ENCODE measurements at places on chromosomes 2 and 18.
A peak's percentile ranks its signal among the peaks of the same experiment; 100 is the strongest.

DNA sequence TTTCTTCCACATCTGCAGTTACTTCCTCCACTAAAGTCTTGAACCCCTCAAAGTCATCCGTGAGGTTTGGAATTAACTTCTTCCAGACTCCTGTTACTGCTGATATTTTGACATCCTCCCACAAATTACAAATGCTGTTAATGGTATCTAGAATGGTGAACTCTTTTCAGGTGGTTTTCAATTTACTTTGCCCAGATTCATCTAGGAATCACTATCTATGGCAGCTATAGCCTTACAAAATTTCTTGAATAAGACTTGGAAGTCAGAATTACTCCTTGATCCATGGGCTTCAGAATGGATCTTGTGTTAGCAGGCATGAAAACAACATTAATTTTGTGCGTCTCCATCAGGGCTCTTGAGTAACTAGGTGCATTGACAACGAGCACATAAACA lies 19.9 kb downstream of the EPAS1 start:
- DNase-seq: no peak

DNA sequence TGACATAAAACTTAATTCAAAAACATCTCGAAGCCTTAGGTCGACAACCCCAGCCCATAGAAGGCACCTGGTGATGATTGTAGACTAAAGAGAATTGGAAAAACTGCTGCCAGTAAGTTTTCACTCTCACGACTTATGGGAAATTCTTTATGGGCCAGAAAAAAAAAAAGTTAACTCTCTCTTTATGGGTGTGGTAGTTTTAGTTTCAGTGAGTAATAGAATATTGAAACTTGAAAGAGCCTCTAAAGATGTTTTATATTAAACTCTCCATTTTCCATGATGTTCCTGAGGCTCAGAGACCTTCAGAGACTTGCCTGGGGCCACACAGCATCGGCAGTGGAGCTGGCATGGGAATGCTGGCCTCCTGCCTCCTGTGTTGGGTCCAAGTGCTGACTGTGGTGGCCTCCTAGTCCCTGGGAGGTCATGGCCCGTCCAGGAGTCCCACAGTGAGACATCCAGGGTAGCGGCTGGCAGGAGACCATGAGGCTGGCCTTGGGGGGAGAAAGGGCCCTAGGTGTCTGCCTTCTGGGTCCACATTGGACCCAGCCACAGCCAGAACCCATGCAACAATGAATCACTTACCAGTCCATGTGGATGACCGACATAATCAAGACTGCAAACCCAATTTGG lies 158.9 kb downstream of the SEPTIN10 start:
- DNase-seq: no peak

GRCh38 chr2:48728840-48729239 lies 26.7 kb downstream of the LHCGR start:
- DNase-seq: no peak

DNA sequence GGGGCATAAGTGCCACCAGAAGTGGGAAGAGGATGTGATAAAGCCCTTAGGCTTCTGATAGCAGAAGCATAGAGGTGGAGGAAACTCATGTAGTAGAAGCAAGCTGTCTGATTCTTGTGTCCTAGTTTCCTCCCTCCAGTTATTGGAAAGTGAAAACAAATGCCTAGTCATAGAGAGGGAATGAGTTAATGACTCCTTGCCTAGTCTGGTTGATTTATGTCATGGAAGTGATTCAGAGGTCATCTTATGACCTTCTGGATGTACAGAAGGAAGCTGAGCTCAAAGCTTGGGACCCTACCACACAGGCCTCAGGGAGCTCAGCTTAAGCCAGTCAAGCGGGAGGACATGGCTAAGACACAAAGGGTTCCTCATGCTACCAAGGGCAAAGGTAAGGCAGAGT lies 232.2 kb downstream of the THSD7B start:
- no peak for DNase-seq

DNA sequence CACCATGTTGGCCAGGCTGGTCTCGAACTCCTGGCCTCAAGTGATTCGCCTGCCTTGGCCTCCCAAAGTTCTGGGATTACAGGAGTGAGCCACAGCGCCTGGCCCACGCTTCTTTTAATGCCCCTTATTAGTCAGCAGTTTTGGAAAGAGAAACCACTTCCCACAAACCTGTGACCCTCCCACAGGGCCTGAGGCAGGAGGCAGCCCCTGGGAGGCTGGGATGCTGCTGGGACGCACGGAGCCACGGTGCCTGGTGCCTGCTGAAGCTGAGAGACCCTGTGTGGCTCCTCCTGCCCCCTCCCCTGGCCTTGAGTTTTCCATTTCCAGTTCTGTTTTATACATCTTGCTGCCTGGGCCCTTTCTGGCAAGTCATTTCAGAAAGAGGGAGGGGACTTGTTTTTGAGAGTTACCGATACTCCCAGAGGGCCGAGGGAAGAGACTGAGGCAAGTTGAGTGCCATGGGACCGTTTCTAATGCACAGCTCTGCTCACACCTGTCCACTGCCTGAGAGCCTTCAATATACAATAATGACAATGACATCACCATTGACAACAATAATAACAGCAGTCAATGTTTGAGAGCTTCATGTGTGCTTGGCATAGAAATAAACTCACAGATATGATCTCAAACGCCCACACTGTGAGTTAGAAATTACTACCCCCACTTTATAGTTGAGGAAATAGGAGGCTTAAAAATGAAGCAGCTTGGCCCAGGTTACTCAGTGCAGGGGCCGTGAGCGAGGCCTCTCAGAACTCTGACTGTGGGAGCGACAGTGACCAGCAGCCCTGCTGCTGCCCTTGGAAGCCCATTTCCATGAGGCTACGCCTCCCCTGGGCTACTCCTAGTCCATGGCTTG lies 78.1 kb upstream of the YWHAQ start:
- no peak for DNase-seq

- no peak for DNase-seq
Observed at GRCh38 chr2:217120429-217120828, 260.6 kb upstream of the TNP1 start.

DNA sequence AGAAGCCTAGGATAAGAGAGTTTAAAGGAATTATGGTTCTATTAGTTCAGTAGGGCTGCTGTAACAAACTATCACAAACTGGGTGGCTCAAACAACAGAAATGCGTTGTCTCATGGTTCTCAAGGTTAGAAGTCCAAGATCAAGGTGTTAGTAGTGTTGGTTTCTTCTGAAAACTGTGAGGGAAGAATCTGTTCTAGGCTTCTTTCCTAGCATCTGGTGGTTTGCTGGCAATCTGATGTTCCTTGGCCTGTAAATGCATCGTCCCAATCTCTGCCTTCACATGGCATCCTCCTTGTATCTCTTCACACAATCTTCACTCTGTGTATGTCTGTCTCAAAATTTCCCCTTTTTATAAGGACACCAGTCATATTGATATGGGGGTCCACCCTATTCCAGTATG lies 76.3 kb downstream of the MDH1 start:
- DNase-seq: no peak

DNA sequence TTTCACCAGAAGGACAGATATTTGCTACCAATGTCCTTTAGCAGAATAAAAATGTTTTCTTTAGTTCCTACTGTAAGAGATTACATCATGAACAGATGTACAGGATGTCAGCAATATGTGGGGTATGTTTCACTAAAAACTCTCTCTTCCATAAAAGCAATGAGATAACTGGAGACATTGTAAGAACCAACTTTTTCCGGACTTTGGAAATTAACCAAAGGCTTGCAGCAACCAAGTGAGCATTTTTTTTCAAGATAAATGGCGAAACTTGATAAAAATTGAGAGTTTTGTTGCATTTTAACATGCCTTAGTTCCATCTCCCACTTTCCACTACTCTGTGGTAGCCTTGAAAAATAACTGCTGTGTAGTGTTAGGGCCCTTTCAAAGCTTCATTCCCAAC lies 429.8 kb upstream of the CDH2 start:
- DNase-seq: no peak

GRCh38 chr2:191176305-191176704 lies 25.5 kb upstream of the STAT4 start:
- DNase-seq: no peak

DNA sequence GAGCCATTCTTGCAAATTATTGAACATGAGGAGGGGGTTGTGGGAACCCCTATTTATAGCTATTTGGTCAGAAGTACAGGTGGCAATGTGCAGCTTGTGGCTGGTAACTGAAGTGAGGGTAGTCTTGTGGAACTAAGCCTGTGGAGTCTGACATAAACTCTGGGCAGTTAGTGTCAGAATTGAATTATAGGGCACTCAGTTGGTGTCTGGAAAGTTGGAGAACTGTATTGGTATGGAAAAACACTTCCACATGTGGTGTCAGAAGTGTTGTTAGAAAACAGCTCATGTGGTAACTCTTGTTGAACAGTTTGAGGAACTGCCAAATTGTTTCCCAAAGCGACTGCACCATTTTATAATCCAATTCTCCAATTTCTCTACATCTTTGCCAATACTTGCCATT lies 7.5 kb downstream of the RALBP1 start:
- DNase-seq: peak; percentile 12
